ENCODE measurements at places on chromosomes 6 and 20.
A peak's percentile ranks its signal among the peaks of the same experiment; 100 is the strongest.

- no peak for DNase-seq
Measured at GRCh38 chr6:13139119-13139518, 189.2 kb downstream of the TBC1D7 start.

DNA sequence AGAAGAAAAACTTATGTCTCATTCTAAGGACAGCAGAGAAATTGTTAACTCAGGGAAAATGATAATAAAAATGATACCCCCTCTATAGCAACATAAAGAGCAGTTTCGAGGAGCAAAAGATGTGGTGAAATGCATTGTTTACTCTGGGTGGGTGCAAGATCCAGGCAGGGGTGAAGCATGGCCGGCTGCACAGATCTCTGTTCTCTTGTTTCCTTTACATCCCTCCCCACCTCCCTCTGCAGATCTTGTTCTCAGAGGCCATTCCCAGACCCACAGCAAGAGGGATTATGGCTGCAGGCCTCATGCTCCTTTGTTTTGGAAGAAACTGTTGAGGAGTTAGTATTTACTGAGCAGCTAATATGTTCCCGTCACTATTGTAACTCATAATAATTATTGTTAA is 1.8 kb downstream of the BTN3A1 start:
- no peak for DNase-seq

GRCh38 chr6:141510803-141511202 is 621.9 kb upstream of the GJE1 start:
- DNase-seq, result no peak

DNA sequence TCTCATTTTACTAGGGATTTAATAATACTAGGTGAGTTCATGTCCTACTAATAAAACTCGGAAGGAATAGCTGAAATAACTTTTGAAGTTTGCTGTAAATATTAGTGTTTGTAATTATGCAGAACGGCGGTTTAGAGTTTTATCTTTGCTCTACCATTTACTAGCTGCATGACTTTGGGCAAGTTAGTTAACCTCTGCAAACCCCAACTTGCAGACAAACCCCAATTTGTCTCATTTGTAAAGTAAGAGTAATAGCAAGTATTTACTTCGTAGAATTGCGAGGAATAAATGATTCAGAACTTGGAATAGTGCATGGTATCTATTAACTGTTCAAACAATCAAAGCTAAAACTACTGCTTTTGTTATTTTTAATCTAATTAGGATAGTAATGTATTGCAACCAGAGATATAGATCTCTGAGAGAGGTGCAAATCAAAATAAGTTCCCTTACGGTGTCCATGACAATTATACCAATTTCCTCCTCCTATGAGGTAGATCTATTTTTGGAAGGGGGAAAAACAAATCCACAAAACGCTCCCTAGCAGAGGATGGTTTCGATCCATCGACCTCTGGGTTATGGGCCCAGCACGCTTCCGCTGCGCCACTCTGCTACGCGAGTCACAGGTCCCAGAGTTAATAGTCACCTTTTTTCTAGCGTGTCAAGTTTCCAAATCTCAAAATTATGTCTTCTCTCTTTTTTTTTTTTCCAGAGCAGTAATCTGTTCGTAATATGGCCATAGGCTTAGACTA is 35.1 kb upstream of the BTN3A2 start:
- DNase-seq, result no peak

DNA sequence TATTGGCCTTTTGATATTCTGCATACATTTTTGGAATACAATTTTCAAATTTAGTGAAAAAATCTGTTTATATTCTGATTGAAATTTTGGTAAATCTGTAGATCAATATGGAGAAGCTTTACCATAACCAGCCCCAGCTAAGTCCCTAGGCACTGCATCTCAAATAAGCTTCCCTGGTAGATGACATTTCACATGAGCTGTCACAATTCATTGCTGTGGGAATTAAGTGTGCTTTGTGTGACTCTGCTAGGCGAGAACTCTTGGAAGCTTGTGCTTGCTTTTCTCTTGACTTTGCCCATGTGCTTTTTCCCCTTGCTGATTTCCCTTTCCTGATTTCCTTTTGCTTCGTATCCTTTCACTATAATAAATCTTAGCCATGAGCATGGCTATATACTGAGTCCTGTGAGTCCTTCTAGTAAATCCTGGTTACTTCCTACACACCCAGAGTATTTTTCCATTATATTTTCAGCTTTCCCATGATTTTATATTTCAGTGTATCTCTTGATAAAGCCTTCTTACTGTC is 166.5 kb upstream of the MMS22L start:
- DNase-seq, result no peak

GRCh38 chr20:4064144-4064909 is 49.0 kb upstream of the RNF24 start:
- peak; percentile 98 for DNase-seq

DNA sequence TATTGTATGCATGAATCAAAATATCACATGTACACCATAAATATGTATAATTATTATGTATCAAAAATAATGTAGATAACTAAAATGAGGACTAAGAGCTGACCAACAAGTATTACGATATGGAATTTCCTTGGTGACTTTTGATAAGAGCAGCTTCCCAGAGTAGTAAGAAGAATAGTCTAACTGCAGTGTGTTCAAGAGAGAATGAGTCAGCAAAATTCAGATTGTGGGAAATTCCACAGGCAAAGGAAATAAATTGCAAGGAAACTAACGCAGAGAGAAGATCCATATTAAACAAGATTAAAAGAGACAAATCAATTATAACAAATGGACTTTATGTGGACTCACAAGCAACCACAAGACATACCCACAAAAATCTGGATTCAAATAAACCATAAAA is 26.4 kb downstream of the FRK start:
- DNase-seq, result no peak

GRCh38 chr20:32436968-32437367 is 78.8 kb downstream of the ASXL1 start:
- no peak for DNase-seq

GRCh38 chr20:44572551-44573500 is 9.6 kb upstream of the PKIG start:
- no peak for DNase-seq

GRCh38 chr6:45892696-45893245 is 122.9 kb downstream of the CLIC5 start:
- DNase-seq, result no peak

DNA sequence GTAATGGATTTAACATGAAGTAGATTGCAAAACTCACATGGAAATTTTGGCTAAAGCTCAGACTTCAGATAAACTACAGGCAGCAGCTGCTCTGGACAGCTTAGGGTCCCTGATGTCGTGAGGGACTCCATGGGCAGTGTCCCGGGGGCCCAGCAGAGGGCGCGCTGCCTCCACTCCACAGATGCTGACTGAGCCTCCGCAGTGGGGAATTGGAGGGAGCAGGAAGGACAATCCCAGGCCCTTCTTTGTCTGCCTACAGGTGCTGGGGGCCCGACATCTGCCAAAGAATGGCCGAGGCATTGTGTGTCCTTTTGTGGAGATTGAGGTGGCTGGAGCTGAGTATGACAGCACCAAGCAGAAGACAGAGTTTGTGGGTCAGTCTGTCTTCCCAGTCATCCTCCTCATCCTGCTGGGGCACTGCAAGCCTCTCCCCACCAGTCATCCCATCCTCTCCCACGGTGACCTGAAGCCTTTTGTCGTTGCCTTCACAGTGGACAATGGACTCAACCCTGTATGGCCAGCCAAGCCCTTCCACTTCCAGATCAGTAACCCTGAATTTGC is 35.9 kb downstream of the PLCG1 start:
- peak; percentile 85 for DNase-seq

DNA sequence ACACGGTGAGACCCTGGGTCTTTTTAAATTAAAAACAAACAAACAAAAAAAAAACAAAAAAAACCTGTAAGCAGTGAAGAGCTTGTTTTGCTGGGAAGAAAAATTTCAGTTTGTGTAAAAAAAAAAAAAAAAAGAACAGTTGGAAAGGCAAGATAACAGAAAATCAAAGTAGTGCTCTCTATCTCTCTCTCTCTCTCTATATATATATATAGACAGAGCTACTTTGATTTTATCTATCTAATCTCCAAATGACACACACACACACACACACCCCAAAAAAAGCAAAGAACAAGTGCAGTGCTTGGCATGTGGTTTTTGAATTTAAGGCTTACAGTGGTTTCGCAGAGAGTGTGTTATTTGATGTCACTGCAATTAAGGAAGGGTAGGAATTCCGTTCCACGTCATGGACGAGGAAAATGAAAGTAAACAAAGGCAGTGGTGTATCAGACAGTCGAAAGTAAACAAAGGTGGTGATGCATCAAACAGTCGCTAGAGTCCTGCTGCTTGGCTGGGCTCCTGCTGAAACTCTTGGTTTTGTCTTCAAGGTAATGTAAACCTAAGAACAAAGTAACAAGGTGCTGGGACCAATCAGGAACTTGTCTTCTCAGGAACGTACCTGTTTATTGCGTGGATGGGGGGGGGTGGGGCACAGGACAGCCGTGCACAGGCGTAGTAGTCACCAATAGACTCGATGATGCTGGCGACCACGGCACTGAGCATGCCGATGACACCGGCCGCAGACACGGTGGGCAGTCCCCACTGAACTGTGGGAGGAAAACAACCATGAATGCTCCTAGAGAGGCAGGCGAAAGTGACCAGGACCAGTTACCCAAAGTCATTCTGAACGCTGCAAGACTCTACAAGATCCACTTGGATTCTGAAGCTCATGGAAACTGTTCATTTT is 131.8 kb downstream of the SLC23A2 start:
- DNase-seq, result no peak

- DNase-seq, result no peak
Measured at GRCh38 chr20:5687884-5688283, 62.3 kb upstream of the SHLD1 start.
